Renal pelvis (tissue), 12 donors: ENCODE measurements at places on chromosomes 16 and 17. TPM values are rescaled to one million over a fixed set of nuclear protein-coding genes. Genes with fewer than 3 reads are reported as not detected.
A peak's percentile ranks its signal among the peaks of the same experiment; 100 is the strongest.

GRCh38 chr17:13753771-13754170, 152.0 kb upstream of the HS3ST3A1 start:
- DNase-seq, result no peak

DNA sequence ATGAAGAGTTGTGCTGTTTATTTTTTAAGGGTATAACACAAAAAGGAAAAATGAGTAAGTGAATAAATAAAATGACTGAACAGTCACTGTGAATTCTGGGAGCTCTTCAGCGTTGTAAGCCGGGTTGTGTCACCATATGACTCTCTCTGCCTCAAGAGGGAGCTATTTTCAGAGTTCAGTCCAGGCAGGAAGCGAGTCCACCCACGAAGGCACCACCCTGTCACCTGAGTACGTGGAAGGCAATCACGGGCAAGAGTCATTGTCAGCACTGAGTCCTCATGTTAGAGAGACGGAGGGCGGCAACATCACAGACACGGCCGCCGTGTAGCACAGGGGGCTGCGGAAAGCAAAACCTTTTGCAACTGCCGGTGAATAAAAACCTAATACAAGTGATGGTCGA, 227.6 kb downstream of the UTP18 start:
- peak; percentile 10 for DNase-seq

DNA sequence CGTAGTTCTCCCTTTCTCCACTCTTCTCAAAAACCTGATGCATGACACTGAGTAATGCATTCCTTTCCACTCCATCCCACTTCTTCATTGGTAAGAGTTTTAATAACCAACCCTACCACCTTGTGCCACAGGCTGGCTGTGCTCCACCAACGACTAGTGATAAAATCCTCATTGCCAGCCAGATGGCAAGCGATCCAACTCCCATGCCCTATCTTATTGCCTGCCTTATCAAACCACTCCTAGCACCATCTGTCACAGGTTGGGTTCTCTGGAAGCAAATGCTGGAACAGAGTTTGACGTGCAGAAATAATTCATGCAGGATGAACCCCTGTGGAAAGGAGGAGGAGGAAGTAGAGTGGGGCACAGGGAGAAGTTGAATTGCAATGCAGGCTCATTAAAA, 99.5 kb downstream of the CHD9NB start:
- no peak for DNase-seq

- DNase-seq, result no peak
These were observed 60.8 kb downstream of the TMEM235 start for GRCh38 chr17:78291944-78292910.

- no peak for DNase-seq
These were observed 5.3 kb upstream of the WSCD1 start for GRCh38 chr17:6064868-6065267.

DNA sequence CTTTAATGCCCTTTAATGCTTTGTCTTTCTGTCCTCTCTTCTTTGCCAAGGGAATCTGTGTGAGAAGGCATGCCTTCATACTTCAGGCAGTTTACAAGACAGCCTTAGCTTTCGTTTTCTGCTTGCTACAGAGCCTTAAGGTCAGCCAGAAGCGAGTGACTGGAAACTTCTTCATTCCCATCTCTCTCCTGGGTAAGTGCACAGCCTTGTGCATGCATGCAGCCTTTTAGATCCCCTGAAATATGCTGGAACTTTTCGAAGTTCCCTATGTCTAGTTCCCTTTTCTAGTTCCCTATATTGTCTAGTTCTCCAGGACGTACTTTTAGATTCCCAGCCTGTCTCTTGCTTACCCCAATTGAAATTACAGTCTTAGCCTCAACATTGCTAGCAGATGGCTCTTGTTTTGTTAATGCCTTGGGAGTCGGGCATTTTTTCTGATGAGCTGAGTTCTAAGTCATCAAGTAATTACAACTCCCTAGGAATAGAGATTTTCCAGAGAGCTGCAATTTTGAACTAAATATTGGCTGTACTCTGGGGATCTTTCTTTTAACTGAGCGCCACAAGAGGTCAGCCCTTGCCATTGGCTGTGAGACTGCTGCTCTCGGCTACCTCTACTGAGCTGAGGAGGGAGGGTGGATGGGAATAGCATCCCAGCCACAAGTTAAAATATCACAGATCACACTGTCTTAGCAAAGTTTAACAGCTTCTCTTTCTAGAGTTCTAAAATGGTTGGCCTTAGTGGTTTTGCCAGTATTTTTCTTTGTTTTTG, 22.7 kb upstream of the PPM1D start:
- no peak for DNase-seq

DNA sequence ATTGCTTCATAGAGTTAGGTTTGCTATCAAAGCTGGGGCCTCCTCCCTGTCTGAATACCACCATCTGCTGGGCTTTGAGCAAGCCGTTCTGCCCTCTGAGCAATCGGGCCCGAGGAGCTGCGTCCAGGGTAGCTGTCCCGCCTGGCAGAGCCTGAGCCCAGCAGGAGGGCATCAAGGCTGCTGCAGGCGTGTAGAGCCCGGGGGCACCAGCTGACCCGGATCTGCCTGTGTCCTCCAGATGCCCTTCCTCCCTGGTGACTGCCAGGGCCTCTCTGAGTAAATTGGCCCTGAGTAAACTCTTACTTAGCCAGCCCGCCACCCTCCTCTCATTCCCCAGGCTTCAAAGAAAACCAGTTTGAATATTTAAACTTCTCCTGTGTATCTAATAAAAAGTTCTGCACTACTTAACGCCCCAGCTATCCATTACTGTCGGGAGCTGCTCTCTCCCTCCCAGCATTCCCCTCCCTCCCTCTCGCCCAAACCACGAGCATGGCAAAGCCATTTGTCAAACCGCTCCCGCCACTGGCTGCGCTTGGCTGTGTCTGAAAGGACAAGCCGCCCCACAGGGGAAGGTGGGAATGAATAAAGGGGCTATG, 16.4 kb downstream of the CDK5RAP3 start:
- DNase-seq, result peak; percentile 65

GRCh38 chr17:48374650-48375230, 55.3 kb downstream of the SKAP1 start:
- DNase-seq, result no peak

GRCh38 chr16:56330476-56330875, 94.9 kb downstream of the AMFR start:
- DNase-seq, result no peak

GRCh38 chr17:61551255-61551742, 39.7 kb downstream of the NACA2 start:
- peak; percentile 40 for DNase-seq

DNA sequence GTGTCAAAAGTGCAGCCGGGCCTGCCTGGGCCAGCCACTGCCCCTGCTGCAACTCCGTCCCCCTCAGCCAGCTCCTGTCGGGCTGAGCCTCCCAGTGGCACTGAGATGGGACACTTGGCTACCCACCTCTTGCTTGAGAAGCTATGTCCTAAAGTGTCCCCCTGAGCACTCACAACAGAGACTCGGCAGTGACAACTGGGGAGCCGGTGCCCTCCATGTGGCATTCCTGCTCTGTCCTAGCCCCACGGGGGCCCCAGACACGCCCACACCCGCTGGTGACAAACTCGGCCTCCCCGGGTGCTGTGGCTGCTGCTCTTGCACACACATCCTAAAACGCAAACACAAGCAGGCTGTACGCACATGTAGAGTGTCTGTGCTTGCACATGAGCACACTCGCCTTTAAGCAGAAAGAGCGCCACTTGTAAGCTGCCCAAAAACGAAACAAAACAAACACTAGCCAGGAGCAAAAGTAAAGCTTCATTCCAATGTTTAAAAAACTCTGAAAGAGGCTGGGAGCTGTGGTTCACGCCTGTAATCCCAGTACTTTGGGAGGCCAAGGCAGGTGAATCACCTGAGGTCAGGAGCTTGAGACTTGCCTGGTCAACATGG, 253.9 kb downstream of the RBFOX3 start:
- DNase-seq, result no peak

DNA sequence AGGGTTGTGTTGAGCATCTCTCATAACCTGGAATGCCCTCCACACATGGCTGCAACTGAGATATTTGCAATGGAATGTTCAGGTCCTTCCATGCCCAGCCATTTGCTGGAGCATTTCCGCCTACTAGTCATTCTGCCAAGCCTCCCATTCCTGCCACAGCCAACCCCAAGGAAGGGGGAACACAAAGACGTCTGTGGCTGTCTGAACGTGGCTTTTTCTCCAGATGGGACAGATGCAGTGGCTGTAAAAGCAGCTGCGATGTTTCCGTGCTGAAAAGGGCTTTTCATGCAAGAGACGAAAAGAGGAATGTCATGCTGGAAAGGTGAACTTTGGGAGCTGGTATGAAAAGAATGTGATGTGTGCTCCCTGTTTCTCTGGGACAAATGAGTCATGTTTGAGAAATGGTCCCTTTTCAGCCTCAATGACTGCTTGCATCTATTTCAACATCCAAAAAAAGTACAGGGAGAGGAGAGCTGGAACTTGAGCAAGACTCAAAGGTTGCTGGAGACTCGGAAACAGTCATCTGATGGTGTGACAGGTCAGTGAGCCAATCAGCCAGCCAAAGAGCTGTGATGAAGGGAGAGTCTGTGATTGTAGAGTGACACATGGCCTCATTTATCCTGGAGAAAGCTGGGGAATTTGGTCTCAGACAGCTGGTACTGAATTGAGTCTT, 208.9 kb downstream of the SHISA9 start:
- peak; percentile 67 for DNase-seq

The CFAP97D1 gene
- 0.10 TPM for polyA plus RNA-seq
